Left kidney (tissue), 8 donors: ENCODE measurements at places on chromosomes 4 and X.

- no peak for DNase-seq
These were observed 235.8 kb downstream of the RBMX2 start for GRCh38 chrX:130637591-130637990.

GRCh38 chrX:155027509-155028066 lies 944 bp downstream of the FUNDC2 start:
- peak; percentile 34 for DNase-seq

DNA sequence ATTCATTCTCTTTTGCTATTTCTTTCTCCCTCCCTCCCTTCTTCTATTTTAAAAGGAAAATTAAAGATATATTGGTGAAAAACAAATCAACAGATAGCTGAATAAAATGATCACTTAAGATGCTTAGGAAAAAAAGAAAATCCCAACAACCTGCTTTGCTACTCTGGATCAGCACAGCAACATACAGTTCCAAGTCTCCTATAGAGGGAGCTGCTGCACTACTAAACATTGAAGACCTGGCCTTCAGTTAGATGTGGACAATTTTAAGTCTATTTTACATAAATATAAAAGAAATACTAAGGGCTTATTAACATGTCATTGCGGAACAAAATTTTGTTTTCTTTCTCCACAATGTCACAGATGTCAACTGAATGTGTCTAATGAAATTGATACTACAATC lies 226.4 kb downstream of the MAGEB5 start:
- peak; percentile 28 for DNase-seq

- no peak for DNase-seq
These were observed 93.1 kb downstream of the NSUN7 start for GRCh38 chr4:40842725-40843423.

- DNase-seq = no peak
These were observed 95.2 kb upstream of the RPS6KA3 start for GRCh38 chrX:20361890-20362262.

- DNase-seq = peak; percentile 72
These were observed at the start of gene PLS3 for GRCh38 chrX:115560978-115561604. PLS3 (plus strand) TSS chrX:115561174; CDS start chrX:115610251, 49,077 bp downstream.

GRCh38 chr4:119932277-119932676 lies 134.4 kb downstream of the MAD2L1 start:
- no peak for DNase-seq

- no peak for DNase-seq
These were observed 71.1 kb downstream of the DCLK2 start for GRCh38 chr4:150149381-150149780.

GRCh38 chr4:57100979-57101651 lies 9.1 kb downstream of the IGFBP7 start:
- no peak for DNase-seq

- no peak for DNase-seq
These were observed 20.2 kb downstream of the PPA2 start for GRCh38 chr4:105453550-105454205.

GRCh38 chr4:17276776-17277175 lies 235.1 kb downstream of the QDPR start:
- no peak for DNase-seq
